ENCODE measurements at places on chromosomes 3 and 15. TPM values are rescaled to one million over a fixed set of nuclear protein-coding genes. Genes with fewer than 3 reads are reported as not detected.

- H3K27ac ChIP-seq = no peak overlapping the region
- H3K4me1 ChIP-seq = no peaks in the 10 kb centered on the region
- no peak for DNase-seq
- H3K4me3 ChIP-seq = no peak overlapping the region
- H3K36me3 ChIP-seq = no peaks in the 10 kb centered on the region
- no peaks in the 10 kb centered on the region for H3K27me3 ChIP-seq
Observed at GRCh38 chr15:96867992-96868391, 537.5 kb downstream of the NR2F2 start.

DNA sequence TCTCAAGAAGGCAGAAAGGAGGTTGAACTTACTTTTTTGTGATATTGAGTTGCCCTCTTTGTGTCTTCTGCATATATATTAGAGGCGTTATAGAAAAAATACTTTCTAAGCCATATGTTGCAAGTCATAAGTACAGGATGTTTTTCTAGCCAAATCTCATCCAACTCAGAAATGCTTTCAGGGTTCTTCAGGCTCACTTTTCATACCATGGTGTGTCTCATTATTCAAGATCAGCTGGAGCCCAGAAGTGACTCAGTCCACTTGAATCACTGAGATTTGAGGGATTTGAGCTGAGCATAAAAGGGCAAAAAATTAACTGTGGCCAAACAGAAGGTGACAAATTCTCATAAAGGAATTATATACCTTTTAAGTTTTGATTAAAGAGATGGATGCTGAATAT, 157.3 kb downstream of the WNT5A start:
- no peaks in the 10 kb centered on the region for H3K4me1 ChIP-seq
- DNase-seq = no peak
- no peak overlapping the region for H3K4me3 ChIP-seq
- no peaks in the 10 kb centered on the region for H3K36me3 ChIP-seq
- no peaks in the 10 kb centered on the region for H3K27me3 ChIP-seq

DNA sequence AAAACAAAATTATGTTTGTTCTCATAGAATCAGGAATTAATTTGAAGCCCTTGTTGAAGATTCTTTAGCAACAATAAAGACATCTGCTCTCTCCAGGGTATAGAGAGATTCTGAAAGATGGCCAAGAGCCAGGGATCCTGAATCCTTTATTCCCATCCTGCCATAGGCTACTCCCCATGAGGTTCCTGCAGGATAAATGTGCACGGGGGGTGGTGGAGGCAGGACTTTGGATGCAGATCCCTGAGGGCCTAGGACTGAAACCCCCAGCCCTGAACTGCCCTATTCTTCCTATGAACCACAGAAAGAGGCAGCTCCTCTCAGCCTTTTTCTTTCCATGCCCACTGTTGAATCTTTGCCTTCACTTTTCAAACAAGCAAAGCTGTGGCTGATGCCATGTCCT, 17.1 kb downstream of the TMEM108 start:
- no peak overlapping the region for H3K4me3 ChIP-seq
- no peak overlapping the region for H3K27ac ChIP-seq
- peaks cover 36% of the 10 kb centered on the region for H3K27me3 ChIP-seq
- no peak for DNase-seq
- H3K4me1 ChIP-seq = no peaks in the 10 kb centered on the region

DNA sequence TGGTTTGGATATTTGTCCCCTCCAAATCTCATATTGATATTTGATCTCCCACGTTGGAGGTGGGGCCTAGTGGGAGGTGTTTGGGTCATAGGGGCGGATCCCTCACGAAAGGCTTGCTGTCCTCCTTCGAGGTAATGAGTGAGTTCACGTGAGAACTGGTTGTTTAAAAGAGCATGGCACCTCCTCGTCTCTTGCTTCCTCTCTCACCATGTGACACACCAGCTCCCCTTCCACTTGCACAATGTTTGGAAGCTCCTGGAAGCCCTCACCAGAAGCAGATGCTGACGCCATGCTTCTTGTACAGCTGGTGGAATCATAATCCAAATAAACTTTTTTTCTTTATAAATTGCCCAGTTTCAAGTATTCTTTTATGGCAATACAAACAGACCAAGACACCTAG, 38.6 kb downstream of the RFTN1 start:
- H3K27me3 ChIP-seq = no peaks in the 10 kb centered on the region
- H3K4me1 ChIP-seq = no peaks in the 10 kb centered on the region
- H3K4me3 ChIP-seq = no peak overlapping the region
- no peak overlapping the region for H3K27ac ChIP-seq
- no peaks in the 10 kb centered on the region for H3K36me3 ChIP-seq
- no peak for DNase-seq

- H3K4me1 ChIP-seq = no peaks in the 10 kb centered on the region
- H3K36me3 ChIP-seq = no peaks in the 10 kb centered on the region
- no peak overlapping the region for H3K27ac ChIP-seq
- H3K4me3 ChIP-seq = no peak overlapping the region
Observed at GRCh38 chr3:112514527-112515128, 15.4 kb upstream of the BTLA start.

DNA sequence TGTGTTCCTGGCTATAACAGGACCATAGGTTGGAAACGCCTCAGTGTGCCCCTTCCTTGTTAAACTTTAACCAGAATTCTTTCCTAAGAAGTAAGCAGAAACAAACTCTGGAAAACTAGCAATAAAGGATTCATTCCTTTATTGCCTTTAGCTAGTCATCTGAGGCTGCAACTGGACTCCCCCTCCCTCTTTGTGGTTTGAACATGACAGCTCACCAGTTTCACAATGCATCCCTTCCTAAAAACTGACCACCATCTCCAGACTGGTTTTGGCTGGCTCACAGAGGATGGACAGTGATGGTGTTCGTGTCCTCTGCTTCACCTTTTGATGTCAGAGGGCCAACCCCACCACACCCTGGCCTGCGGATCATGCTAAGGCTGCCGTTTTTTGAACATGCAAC, 27.9 kb upstream of the TGFBR2 start:
- no peak for DNase-seq
- H3K4me3 ChIP-seq = no peak overlapping the region
- no peaks in the 10 kb centered on the region for H3K27me3 ChIP-seq
- no peaks in the 10 kb centered on the region for H3K36me3 ChIP-seq

DNA sequence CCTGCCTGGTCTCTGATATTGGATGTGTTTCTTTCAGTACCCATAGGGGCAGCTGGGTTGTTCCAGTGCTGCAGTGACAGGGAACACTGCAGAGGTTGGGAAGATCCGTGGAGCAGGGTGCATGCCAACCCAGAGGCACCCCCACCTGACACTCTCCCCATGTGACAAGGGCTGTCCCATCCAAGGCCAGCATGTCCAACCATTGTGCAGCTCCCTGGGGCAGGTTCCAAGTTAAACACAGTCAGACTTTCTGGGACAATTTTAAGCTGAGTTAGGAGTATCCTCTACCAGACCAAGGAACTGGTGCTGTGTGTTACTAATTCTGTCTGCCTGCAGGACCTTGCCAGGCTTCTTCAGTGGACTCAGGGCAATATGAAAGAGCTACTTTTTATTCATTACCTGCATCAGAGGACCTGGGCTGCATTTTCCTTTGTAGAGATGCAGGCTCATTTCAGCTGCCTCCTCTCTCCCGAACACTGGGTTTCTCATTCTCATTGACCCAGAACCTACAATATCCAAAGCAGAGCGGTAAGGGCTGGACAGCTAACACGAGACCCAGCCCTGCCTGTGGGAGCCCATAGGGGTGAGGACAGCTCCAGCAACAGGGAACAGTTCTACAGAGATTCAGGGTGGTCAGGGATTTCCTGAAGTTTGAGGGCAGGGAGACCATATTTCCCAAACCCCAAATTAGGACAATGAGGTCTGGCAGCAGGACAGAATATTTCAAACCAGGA, 72.7 kb downstream of the SPSB4 start:
- H3K36me3 ChIP-seq = no peaks in the 10 kb centered on the region
- peaks cover 10% of the 10 kb centered on the region for H3K27me3 ChIP-seq
- H3K4me3 ChIP-seq = no peak overlapping the region
- no peaks in the 10 kb centered on the region for H3K4me1 ChIP-seq
- DNase-seq = no peak
- H3K27ac ChIP-seq = no peak overlapping the region

GRCh38 chr3:49493901-49494300, 23.8 kb downstream of the DAG1 start:
- H3K4me3 ChIP-seq = no peak overlapping the region
- peaks cover 5% of the 10 kb centered on the region for H3K36me3 ChIP-seq
- H3K4me1 ChIP-seq = peaks cover 10% of the 10 kb centered on the region
- no peak for DNase-seq
- H3K27ac ChIP-seq = no peak overlapping the region

GRCh38 chr3:17076940-17077605, 192.3 kb downstream of the PLCL2 start:
- H3K36me3 ChIP-seq = no peaks in the 10 kb centered on the region
- no peak overlapping the region for H3K4me3 ChIP-seq
- no peaks in the 10 kb centered on the region for H3K27me3 ChIP-seq
- H3K27ac ChIP-seq = no peak overlapping the region
- H3K4me1 ChIP-seq = no peaks in the 10 kb centered on the region
- DNase-seq = no peak

GRCh38 chr3:138786788-138787271, 47.9 kb downstream of the PIK3CB start:
- no peak for DNase-seq
- H3K27ac ChIP-seq = no peak overlapping the region
- no peaks in the 10 kb centered on the region for H3K4me1 ChIP-seq
- no peaks in the 10 kb centered on the region for H3K36me3 ChIP-seq
- no peak overlapping the region for H3K4me3 ChIP-seq

- H3K27ac ChIP-seq = no peak overlapping the region
- no peaks in the 10 kb centered on the region for H3K4me1 ChIP-seq
- H3K4me3 ChIP-seq = no peak overlapping the region
- no peaks in the 10 kb centered on the region for H3K27me3 ChIP-seq
Observed at GRCh38 chr3:104273046-104273649, 1093.6 kb upstream of the ALCAM start.

DNA sequence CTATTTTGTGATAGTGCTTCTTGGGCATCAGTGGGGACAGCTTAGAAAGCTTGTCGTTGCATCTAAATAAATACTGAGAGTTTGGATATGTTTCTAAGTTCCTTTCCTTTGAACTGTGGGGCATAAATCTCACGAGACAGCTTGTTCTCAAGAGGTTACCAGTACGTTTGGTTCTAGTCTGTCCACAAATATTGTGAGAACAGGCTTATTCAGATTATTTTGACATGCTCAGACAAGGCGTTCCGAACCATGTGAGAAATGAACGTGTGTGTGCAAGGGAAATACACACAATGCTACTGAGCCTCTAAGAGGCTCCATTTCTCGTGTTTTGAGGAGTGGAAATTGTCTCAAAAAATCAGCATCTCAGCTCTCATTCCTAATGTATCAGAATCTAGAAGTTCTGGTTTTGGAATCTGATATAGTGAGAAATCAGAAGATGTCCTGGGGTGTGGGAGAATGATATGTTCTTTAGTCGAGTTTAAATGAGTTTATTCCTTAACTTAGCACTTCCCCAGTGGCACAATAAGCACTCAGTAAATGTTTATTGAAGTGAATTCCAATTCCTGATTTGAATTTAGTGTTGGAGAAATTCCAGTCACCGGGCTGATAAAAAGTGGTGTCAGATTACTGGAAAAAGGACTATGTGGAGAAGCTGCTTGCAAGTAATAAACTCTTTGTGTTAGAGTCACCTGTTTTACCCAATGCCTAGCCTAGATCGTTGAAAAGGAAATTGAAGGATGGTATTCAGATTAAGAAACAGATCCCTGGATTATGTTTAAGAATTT, 481.5 kb downstream of the LPP start:
- H3K27me3 ChIP-seq = no peaks in the 10 kb centered on the region
- H3K27ac ChIP-seq = no peak overlapping the region
- no peaks in the 10 kb centered on the region for H3K4me1 ChIP-seq

DNA sequence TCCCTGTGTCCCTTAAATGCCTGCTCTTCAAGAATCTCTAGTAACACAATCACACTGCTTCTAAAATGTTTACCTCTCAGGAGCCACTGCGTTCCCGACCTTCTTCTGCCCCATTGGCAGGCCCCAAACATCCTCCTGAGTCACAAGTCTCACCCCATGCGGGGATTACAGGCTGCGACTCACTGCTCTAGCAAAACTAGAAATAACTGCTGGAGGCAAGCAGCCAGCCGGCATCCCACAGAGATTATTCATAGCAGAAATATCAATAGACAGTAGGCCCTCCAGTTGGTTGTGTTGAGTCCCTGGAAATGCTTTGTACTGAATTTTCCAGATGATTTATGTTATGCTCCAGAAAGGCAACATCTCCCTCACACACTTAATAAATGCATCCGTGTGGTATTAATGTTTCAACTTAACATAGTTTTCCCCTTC, 64.8 kb downstream of the RFTN1 start:
- peak; percentile 54 for DNase-seq
- no peaks in the 10 kb centered on the region for H3K36me3 ChIP-seq
- H3K4me1 ChIP-seq = peaks cover 8% of the 10 kb centered on the region
- H3K4me3 ChIP-seq = no peak overlapping the region

GRCh38 chr3:151087648-151088047, 2.2 kb downstream of the MED12L start:
- no peak overlapping the region for H3K4me3 ChIP-seq
- no peak overlapping the region for H3K27ac ChIP-seq
- no peak for DNase-seq
- H3K4me1 ChIP-seq = peaks cover 11% of the 10 kb centered on the region
- H3K36me3 ChIP-seq = no peaks in the 10 kb centered on the region

DNA sequence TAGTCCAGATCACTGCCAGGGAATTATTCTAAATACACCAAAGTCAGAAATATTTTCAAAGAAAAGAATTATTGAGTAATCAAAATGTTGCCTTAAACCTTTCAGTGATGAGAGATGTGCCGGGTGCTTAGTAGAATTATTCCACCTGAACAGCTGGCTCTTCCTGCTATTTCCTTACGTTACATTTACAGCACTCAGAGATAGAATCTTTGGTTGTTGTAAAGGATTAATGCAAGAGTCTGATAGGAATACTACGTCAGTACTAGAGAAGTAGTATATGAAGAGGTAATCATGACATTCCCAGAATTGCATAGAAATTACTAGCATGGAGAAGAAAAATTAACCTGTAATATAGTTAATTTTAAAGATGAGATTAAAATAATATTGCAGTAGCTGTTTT, 50.9 kb upstream of the ZDHHC23 start:
- H3K27me3 ChIP-seq = no peaks in the 10 kb centered on the region
- DNase-seq = no peak
- H3K4me3 ChIP-seq = no peak overlapping the region
- no peak overlapping the region for H3K27ac ChIP-seq

- no peaks in the 10 kb centered on the region for H3K36me3 ChIP-seq
- H3K4me3 ChIP-seq = no peak overlapping the region
- peak; percentile 4 for DNase-seq
- H3K4me1 ChIP-seq = no peaks in the 10 kb centered on the region
- H3K27me3 ChIP-seq = peaks cover 28% of the 10 kb centered on the region
Observed at GRCh38 chr3:54146506-54147239, 24.3 kb downstream of the CACNA2D3 start.

GRCh38 chr3:172749230-172749965, 1.1 kb upstream of the ECT2 start:
- peak overlapping the region; percentile 83 for H3K4me3 ChIP-seq
- peaks cover 49% of the 10 kb centered on the region for H3K4me1 ChIP-seq
- peak; percentile 90 for DNase-seq
- H3K27me3 ChIP-seq = no peaks in the 10 kb centered on the region
- H3K36me3 ChIP-seq = no peaks in the 10 kb centered on the region
- peak overlapping the region; percentile 71 for H3K27ac ChIP-seq

The RASGRP1 gene
- 1.6 TPM for total RNA-seq

The MESD gene
- 22.5 TPM for total RNA-seq

The PPP2R3A gene
- total RNA-seq = 6.1 TPM

The PRSS50 gene
- total RNA-seq = not detected

The STRC gene
- 0.91 TPM for total RNA-seq

The LRRC3B gene
- total RNA-seq = not detected

Measured in HCT116 (cell line).